ENCODE measurements at places on chromosomes 4 and X.
A peak's percentile ranks its signal among the peaks of the same experiment; 100 is the strongest.

DNA sequence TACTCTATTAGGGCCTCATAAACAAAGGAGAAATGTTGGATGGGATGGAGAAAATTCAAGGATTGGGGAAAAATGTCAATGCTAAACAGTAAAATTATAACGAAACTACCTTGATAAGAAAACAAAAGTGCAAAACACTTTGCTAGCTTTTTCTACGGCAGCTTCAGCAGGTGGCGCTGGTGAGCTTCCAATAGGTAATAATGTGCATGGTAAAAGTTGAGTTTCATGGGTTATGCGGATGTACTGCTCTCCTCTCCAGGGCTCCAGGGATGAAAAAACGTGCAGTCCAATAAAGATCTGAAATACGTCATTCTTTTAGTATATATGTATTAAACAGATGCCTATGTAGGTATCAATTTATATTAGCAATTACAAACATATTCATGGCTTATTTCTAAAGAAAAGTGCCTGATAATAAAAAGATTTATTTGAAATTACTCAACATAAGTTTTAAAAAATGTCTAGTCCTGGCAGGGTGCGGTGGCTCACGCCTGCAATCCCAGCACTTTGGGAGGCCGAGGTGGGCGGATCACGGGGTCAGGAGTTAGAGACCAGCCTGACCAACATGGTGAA lies 239.6 kb downstream of the GRXCR1 start:
- DNase-seq: peak; percentile 5

GRCh38 chr4:24778464-24779225 lies 16.7 kb upstream of the SOD3 start:
- DNase-seq: no peak

GRCh38 chr4:173247321-173247720 lies 78.7 kb downstream of the GALNT7 start:
- DNase-seq: no peak

GRCh38 chr4:74874753-74875367 lies 58.1 kb upstream of the PARM1 start:
- DNase-seq: peak; percentile 9
